RCC 7860 (cell line): ENCODE measurements at places on chromosomes 12 and 14.

DNA sequence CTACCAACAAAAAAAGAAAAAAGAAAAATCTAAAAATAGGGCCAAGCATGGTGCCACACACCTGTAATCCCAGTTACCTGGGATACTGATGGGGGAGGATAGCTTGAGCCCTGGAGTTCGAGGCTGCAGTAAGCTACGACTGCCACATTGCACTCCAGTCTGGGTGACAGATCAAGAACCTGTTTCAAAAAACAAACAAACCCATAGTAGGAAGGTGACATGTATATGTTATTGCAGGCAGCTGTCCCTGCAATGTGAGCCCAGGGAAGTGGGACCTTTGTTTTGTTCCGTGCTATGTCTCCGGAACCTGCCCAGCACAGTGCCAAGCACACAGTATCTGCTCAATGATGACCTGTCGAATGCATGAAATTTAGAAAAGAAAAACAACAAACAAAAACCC lies 37.2 kb upstream of the YY1 start:
- no peak for DNase-seq

GRCh38 chr14:56490379-56490778 lies 89.2 kb upstream of the TMEM260 start:
- DNase-seq: peak; percentile 4

GRCh38 chr12:42801271-42801670 lies 211.7 kb upstream of the PRICKLE1 start:
- DNase-seq: no peak

- no peak for DNase-seq
Observed at GRCh38 chr14:84197704-84198103, 1332.2 kb upstream of the FLRT2 start.

GRCh38 chr12:100464529-100464928 lies 9.1 kb upstream of the NR1H4 start:
- DNase-seq: no peak

DNA sequence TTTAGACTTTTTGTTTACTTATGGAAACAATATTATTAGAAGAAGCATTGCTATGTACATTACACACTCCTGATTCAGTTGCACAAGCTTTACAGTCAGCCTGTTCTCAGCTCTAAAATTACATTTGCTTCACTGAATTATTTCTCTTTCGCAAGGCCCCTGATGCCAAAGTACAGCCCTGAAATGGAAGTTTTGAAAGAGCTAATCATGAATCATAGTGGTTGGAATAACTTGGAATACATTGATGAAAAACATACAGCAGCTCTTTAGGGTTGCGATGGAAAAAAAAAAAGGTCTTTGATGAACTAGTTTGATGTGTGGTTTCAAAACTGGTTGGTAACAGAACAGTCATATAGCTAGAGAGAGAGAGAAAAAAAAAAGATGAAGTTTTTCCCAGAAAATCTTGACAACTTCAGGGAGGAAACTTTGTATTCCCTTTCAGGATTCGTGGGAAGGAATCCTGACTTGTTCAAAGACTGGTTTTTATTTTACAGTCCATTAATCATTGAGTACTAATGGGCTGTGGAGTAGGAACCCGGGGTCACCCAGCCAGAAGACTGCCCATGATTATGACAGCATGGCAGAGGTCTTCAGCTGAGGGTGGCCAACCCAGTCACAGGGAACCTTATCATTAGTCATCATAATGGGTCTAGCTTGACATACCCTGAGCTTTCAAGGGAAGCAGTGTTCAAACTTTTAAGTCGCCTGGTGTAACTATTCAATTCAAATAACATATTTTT lies 460.1 kb downstream of the NAV3 start:
- DNase-seq: peak; percentile 65

DNA sequence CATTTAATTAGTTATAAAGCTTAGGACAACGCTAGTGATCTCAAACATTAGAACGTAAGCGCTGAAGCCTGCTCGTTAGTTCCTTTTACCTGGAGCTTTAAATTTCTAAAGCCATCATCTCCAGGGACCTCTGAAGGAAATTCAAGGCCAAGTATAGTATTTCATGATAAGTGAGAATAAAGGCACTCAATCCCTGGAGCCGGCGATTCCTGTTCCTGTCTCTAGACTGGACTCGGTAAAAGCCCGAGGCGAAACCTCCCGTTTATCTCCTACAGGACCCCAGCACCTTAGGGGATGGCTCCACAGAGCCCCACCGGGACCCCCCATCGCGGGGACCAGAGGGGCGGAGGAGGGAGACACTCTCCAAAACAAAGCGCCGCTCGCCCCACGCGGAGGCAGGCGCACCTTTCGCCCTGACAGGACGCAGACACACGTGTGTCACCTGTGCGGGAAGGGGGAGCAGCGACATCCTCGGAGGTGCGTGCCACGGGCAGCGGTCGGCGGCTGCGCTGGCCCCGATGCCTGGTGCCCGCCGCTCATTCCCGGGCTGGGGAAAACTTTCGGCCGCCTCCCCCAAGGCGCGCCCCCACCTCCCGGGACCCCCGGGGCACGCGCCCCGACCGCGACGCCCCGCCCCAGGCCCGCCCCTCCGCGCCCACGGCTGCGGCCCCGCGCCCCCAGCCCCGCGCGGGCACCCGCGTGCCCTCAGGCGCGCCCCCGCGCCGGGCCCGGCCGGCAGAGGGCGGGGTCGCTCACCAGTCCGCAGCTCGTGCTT lies 678 bp downstream of the RPS6KA5 start:
- DNase-seq: peak; percentile 3

- DNase-seq: no peak
Observed at GRCh38 chr12:3441435-3441834, 49.6 kb upstream of the PRMT8 start.

DNA sequence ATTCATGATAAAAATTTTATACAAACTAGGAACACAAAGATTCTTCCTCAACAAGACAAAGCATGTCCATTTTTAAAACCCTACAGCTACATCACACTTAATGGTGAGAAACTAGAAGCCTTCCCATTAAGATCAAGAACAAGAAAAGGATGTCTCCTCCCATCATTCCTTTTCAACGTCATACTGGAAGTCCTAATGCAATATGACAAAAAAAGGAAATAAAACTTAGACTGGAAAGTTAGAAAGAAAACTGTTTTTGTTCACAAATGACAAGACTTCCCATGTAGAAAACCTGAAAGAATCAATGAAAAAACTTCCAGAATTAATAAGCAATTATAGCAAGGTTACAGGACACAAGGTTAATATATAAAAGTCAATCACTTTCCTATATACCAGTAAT lies 82.5 kb downstream of the NUMB start:
- DNase-seq: no peak

GRCh38 chr12:116918464-116918863 lies 7.7 kb downstream of the FBXW8 start:
- no peak for DNase-seq

GRCh38 chr12:22353615-22354325 lies 19.3 kb upstream of the ST8SIA1 start:
- DNase-seq: no peak

- DNase-seq: no peak
Observed at GRCh38 chr12:2402073-2402579, 349.3 kb downstream of the CACNA1C start.

DNA sequence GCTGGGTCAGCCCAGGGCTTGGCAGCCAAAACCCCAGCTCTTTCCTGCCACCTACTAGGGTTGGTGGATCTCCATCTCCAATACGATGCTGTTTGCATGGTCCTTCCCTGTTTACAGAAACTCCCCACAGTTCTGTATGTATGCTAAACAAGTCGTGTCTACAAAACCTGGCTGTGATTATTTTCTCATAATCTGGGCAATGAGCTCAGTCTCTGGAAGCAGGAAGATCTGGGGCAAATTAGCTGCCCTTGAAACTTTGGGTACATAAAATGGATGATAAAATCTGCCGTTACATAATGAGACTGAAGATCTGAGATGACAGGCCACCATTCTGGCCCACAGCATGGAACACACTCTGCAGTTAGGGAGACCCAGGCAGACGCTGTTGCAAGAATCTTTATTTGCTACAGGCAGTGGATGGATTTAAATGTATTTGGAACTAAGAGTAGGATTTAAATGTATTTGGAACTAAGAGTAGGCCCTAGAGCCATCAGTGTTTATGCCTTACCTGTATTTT lies 31.7 kb downstream of the ACADS start:
- no peak for DNase-seq

DNA sequence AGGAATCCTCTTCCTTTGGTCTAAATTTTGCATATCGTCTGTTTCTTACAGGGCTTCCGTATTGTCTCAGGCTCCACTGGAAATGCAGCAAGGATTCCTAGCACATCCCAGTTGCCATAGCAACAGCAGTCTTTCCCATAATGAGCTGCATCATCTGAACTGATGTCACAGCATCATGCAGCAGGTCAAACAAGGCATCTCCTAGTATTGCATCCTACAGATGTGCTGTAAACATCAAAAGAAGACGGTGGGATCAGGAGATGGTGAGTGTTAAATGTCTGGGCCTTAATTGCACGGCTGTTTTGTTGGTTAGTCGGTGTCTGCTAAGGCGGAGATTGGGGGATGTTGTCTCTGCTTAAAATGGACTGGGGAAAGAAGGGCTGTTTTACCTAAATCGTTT lies at the start of gene AKAP6:
Gene AKAP6 (plus strand): TSS at position 153 of the 400 bp plus-strand sequence. CDS start 104,196 bp downstream, outside the sequence.
- DNase-seq: no peak

GRCh38 chr12:113228394-113229028 lies 7.2 kb downstream of the TPCN1 start:
- no peak for DNase-seq

DNA sequence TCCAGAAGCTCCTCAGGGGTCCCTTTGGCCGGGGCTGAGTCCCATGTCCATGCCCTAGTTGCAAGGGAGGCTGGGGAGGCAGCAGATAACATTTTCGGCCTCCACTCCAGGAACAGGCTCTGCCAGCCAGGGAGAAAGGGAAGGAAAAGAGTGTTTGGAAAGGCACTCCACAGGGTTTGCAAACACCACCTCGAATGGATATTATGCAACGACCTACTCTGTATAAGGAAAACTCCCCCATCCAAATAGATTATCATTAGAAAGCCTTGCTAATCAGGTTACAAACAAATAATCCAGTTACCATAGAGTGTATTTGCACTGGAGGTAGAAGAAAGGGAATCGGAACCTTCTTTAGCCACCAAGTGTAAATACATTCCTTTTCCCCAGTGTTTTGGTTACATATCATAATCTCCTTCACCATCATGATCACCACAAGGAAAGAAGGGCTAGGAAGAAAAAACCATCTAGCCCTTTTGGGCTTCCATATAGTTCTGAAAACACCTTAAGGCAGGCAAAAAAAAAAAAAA lies 40.4 kb downstream of the TMCC3 start:
- no peak for DNase-seq

DNA sequence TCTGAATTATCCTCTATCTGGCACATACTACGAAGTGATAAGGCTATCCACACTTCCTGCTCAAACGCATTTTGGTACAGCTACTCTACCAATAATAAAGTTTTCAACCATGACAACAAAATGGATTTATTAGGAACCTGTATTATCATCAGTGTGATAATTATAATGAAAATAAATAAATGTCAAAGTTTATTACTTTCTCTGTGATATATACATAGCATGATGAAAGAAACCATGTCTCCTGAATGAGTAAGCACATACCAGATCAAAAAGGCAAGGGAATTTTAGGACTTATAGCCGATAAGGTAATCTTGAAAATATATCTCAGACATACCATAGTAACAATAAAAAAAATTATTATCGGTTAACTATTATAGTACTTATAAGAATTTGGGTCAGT lies 61.1 kb downstream of the CPNE8 start:
- DNase-seq: no peak

DNA sequence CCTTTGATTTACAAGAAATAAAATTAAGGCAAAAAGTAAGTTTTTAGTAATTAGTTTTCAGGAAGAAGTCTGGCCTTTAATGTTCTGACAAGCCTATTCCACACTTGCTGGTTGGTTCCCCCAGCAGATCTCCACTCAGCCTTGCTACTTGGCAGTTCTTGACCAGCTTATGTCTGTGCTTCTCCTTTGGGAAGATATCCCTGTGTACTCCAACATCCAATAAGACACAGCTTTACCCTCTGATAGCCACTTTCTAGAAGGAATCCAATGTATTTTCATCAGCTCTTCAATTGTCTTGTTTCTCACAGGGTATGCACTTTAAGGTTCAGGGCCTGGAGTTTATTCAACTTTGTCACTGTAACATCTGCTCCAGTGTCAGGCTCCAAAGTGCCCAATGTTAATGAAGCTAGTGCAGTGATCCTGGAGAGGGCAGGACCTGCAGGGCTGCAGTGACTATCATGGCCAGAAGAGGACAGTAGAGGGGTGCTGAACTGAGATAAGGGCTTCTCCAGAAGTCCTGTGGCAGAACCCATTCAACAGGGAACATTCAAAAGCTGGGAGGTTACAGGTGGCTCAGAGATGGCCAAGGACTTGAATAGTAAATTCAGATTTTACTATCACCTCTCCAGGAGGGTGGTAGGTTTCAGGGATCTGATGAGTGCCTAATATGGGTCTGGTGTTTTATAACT lies 22.9 kb downstream of the JKAMP start:
- DNase-seq: no peak

GRCh38 chr12:13277293-13277692 lies 80.8 kb downstream of the EMP1 start:
- no peak for DNase-seq

GRCh38 chr14:64604881-64605280 lies 55.1 kb downstream of the PPP1R36 start:
- DNase-seq: no peak

- DNase-seq: no peak
Observed at GRCh38 chr14:95510804-95511203, 5.6 kb downstream of the SYNE3 start.

DNA sequence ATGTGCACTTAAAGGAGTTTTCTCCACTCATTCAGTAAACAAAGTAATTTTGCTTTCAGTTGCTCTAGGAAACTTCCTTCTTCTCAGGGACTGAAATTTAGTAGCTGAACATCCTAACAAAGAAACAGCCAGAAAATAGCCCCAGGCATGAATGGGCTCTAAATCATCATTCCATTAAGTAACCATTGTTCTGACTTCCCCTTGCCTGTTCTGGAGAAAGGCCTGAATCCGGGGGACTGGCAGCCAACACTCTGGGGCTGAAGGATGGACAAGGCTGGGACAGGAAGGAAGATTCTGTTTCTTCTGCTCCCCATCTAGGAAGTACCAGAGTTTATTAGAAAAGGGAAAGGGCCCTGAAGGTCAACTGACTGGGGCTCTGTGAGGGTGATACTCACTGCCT lies 104.5 kb downstream of the ESRRB start:
- no peak for DNase-seq

DNA sequence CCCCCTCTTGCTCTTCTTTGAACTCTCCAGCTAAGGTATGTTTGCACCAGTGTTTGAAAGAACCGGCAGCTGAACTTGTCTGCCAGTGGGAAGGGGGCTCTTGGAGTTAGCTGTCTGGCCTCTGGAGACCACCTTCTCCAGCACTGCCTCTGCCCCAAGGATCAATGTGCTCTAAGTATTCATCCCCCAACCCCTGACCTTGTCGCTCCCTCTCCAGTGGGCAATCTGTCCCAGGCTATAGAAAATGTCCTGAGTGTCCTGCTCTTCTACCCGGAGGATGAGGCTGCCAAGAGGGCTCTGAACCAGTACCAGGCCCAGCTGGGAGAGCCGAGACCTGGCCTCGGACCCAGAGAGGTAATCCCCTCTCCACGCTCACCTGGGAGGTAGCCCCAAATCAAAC lies 2.8 kb downstream of the P3H3 start:
- DNase-seq: no peak

- DNase-seq: peak; percentile 49
Observed at GRCh38 chr14:49982501-49982951, 89.6 kb downstream of the ARF6 start.

GRCh38 chr12:96912261-96912660 lies 5.2 kb downstream of the NEDD1 start:
- DNase-seq: no peak
